RPMI8226 (cell line): ENCODE measurements at places on chromosomes 1 and 21.

DNA sequence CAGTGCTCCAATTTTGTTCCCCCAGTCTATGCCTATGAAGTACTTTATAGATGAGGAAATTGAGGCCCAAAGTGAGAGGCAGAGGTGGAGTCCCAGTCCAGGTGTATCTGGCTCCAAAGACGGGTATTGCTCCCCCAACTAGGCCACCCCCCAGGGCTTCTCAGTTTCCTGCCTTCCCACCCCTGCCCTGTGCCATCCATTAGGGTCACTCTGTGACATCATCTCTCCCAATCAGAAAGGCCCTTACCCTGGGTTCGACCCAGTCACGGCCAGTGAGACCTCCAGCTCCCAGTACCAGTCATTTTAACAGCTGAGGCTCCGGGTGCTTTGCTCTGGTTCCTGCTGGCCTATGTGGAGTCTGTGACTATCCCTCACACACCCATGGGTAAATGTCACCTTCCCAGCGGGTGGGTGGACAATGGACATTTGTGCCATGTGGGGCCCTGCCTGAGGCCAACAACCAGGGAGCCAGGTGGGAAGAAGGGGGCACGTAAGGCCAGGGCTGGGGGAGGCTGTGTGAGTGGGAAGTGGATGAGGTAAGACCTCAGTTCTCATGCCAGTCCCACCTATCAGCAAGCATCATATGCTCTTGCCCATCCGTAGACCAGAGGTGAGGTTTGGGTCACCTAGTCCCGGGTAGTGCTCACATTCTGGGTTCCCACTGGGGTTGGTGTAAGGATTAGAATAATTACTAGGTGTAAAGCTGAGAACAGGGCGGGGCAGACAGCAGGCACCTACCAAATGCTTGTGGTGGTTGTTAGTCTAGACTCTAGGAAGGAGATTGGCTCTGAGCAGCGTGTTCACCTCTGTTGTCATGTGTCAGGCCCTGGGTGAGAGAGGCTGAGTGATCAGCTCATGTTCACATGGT lies 685.9 kb downstream of the MATN1 start:
- no peak for DNase-seq

DNA sequence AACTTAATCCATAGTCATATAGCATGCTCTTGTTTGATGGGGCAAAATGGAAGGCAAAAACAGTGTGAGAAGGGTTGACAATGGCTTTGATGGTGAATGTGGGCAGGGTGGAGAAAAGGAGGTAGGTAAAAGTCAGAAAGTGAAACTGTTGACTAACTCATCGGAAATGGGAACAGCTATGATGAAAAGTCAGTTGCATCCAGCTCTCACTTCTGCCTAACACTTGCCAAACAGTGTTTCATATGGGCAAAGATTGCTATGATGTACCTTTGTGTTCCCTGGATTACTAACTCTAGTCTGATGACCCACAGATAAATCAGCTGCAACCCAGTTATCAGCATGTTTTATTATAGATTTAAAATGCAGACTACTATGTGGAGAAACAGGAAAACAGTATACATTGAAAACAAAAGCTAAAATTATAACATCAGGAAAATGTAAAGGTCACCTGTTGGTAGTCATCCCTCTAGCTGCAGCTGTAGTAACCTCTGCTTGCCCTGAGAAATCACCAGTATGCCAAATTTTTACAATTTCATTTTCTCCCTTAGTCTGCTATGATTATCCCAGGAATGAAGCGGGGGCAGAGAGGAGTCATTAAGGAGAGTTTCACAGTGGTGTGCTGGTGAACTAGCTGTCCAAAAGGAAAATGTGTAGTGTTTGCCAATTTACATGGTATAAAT lies 11.7 kb downstream of the TNFSF18 start:
- DNase-seq, result peak; percentile 47

- peak; percentile 33 for DNase-seq
These were observed 83.5 kb downstream of the SYF2 start for GRCh38 chr1:25148673-25149300.

- DNase-seq, result peak; percentile 90
These were observed 1.9 kb downstream of the MANEAL start for GRCh38 chr1:37795340-37796125.
